GM12891 (cell line): ENCODE measurements at places on chromosomes 1 and 21.

- no peak for DNase-seq
Measured at GRCh38 chr1:161824618-161825017, 58.5 kb downstream of the ATF6 start.

GRCh38 chr1:23719162-23719820 lies 24.0 kb upstream of the ELOA start:
- DNase-seq = no peak

DNA sequence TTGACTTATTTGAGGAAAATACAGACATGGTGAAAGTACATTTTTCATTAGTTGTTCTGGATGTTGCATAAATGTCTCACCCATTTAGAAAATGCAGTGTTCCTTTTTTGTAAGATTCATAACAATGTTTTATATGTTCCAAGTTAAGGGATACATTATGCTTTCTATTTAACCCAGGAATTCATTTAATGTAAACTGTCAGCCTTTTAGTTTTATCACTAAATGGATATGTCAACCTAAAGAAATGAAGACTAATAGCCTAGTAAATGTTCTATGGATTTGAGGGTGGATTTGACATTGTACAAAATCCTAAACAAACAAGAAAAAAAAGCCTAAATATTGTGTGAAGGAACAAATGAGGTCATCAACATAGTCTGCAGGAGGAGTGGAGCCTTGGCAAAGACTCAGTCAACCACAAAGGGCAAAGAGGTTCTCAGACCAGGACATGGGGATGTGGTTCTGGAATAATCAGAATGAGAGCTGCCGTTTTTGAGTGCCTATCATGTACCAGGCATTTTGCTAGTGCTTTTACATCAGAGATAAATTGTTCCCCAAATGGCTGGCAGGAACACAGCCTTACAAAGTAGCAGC lies 8.8 kb upstream of the INSL5 start:
- DNase-seq = no peak

GRCh38 chr1:158011714-158012113 lies 18.3 kb downstream of the KIRREL1 start:
- DNase-seq = no peak

GRCh38 chr1:228263636-228264035 lies 55.8 kb downstream of the OBSCN start:
- DNase-seq = no peak
